Activated CD8-positive, alpha-beta memory T cell treated with anti-CD3 and anti-CD28 coated beads, Interleukin-2, amount 10 ng/mL, durations not matched to agents 7 days and 5 days (primary cell): ENCODE measurements at places on chromosomes 2 and 18. TPM values are rescaled to one million over a fixed set of nuclear protein-coding genes. Genes with fewer than 3 reads are reported as not detected.

The CYS1 gene
- 0.75 TPM for total RNA-seq

The MBD2 gene
- total RNA-seq, result 148 TPM

GRCh38 chr2:170973225-170973491 lies 44.1 kb downstream of the GORASP2 start:
- peak overlapping the region; percentile 27 for H3K27ac ChIP-seq
- H3K36me3 ChIP-seq, result no peaks in the 10 kb centered on the region
- peaks cover 2% of the 10 kb centered on the region for H3K27me3 ChIP-seq
- no peak for DNase-seq
- H3K4me1 ChIP-seq, result peaks cover 6% of the 10 kb centered on the region
- peak overlapping the region; percentile 74 for H3K4me3 ChIP-seq

DNA sequence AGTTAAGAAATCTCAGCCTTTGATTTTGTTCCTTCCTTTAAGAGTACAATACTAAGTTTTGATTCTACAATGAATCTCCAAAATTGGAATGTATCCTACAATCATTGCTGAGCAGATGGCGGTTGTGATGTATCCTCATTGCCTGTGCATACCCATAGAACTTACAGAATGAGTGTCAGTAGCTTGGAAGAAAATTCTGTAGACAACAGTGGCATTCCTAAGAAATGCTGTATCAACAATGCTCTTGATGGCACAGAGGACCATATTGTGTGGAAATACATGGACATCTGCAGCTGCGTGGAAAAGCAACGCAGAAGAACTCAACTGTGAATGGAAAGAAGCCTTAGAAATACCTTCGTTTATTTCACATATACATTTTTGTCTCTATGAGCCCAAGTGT lies 30.2 kb downstream of the GAREM1 start:
- H3K4me1 ChIP-seq, result no peaks in the 10 kb centered on the region
- H3K36me3 ChIP-seq, result no peaks in the 10 kb centered on the region
- peaks cover 23% of the 10 kb centered on the region for H3K27me3 ChIP-seq
- H3K4me3 ChIP-seq, result no peak overlapping the region

GRCh38 chr2:180849851-180850250 lies 130.6 kb upstream of the UBE2E3 start:
- H3K4me3 ChIP-seq, result no peak overlapping the region
- no peak for DNase-seq
- H3K4me1 ChIP-seq, result no peaks in the 10 kb centered on the region
- H3K27ac ChIP-seq, result no peak overlapping the region
- H3K27me3 ChIP-seq, result no peaks in the 10 kb centered on the region

GRCh38 chr2:67216881-67217280 lies 180.3 kb upstream of the ETAA1 start:
- H3K27ac ChIP-seq, result no peak overlapping the region
- H3K4me3 ChIP-seq, result no peak overlapping the region
- H3K4me1 ChIP-seq, result no peaks in the 10 kb centered on the region
- H3K27me3 ChIP-seq, result no peaks in the 10 kb centered on the region
- H3K36me3 ChIP-seq, result no peaks in the 10 kb centered on the region

DNA sequence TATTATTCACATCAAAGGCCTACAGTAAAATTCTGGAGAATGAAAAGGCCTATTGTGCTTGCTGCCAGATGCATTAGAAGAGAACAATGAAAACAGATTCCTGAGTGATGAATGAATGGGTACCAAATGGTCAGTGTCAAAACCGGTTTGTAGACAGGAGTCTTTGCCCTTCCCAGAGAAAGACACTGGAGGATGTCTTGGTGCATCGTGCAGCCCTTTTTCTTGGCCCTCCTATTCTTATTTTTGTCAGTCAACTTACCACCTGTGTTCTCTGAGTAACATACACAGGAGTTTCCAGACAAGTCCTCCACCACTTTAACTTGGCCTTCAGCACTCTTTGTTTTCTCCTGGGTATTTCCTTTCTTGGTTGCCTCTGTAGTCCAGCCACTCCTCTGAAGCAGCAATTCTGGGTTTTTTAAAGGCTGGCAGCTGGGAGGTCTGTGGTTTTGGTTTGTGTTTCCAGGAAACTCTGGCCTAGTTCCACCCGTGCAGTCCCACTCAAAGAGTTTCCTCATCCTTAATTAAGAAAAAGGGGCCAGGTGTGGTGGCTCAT lies 29.4 kb downstream of the PSTPIP2 start:
- no peak overlapping the region for H3K4me3 ChIP-seq
- peak; percentile 70 for DNase-seq
- peaks cover 2% of the 10 kb centered on the region for H3K27me3 ChIP-seq
- peaks cover 10% of the 10 kb centered on the region for H3K36me3 ChIP-seq

DNA sequence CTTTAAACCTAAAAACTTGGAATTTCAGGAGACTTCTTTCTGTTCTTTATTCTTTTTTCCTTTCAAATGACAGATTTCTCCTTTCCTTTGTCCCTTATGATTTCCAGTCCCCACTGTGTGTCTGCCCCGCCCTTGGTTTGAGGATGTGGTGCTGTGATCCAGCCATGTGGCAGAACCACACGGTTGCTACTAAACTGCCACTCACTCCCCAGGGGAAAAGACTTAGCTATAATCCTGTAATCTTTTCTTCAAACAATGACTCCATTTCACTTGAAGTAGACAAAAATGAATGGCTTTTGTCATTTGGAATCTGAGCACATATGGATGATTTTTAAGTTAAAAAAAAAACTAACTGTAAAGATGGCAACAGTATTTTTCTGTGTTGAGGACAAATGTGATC lies 76.2 kb upstream of the STAM2 start:
- no peak overlapping the region for H3K4me3 ChIP-seq
- H3K27ac ChIP-seq, result no peak overlapping the region
- H3K36me3 ChIP-seq, result no peaks in the 10 kb centered on the region
- H3K4me1 ChIP-seq, result no peaks in the 10 kb centered on the region
- no peak for DNase-seq
- H3K27me3 ChIP-seq, result peaks cover 9% of the 10 kb centered on the region

DNA sequence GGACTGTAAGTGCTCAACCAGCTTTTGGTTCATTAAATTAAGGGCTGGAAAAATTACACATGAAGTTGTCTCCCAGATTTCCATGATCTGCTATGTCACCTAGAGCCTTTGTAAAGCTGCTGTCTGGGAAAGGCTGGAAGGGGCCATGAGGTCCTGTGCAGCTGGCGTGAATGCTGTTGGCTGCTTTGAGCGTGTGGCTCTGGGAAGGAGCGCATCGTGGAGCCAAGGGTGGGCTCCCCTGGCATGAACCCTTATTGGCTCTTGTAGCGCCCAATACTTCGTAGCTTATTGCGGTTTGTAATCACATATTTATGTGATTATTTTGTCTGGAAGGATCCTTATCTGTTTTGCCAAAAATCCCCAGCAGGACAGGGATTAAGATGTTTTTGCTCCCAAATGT lies 70.5 kb upstream of the LMAN1 start:
- no peak overlapping the region for H3K4me3 ChIP-seq
- no peak overlapping the region for H3K27ac ChIP-seq
- no peaks in the 10 kb centered on the region for H3K4me1 ChIP-seq
- H3K27me3 ChIP-seq, result peaks cover 14% of the 10 kb centered on the region
- no peak for DNase-seq

DNA sequence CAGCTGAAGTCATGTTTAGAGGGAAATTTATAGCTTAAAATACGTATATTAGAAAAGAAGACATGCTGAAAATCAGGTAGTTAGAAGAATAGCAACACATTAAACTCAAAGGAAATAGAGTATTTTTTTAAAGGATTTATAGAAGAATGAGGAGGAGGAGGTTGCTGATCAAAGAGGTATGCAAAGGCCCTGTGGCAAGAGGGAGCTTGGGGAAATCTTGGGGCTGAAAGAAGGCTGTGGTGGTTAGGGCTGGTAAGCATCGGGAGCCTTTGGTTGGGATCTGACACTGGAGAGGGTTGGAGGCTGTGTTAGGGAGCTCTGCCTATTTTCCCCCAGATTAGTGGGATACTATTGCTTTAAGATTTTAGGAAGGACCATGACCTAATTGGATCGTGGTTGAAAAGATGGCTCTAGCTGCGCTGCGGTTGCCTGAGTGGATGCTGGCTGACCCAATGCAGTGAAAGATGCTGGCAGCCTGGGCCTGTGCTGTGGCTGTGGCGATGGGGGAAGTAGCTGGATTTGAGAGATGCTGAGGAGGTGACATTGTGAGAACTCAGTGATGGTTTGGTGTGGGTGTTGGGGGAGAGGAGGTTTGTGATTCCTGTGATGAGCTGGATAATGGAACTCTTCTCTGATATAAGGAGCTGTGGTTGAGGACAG lies 11.7 kb downstream of the DGKD start:
- H3K4me3 ChIP-seq, result no peak overlapping the region
- DNase-seq, result no peak
- H3K27me3 ChIP-seq, result no peaks in the 10 kb centered on the region
- no peak overlapping the region for H3K27ac ChIP-seq
- H3K36me3 ChIP-seq, result peaks cover 20% of the 10 kb centered on the region

GRCh38 chr2:135998879-135999278 lies 13.5 kb upstream of the DARS1 start:
- no peak overlapping the region for H3K4me3 ChIP-seq
- no peak overlapping the region for H3K27ac ChIP-seq
- peaks cover 19% of the 10 kb centered on the region for H3K4me1 ChIP-seq
- DNase-seq, result no peak
